ENCODE measurements at places on chromosomes 5 and 9.

GRCh38 chr5:10306806-10307205 is 896 bp downstream of the CMBL start:
- H3K4me1 ChIP-seq = peaks cover 65% of the 10 kb centered on the region
- H3K36me3 ChIP-seq = no peaks in the 10 kb centered on the region

- H3K27ac ChIP-seq = no peak overlapping the region
- DNase-seq = no peak
- peaks cover 29% of the 10 kb centered on the region for H3K4me1 ChIP-seq
- no peaks in the 10 kb centered on the region for H3K27me3 ChIP-seq
These were observed 10.9 kb downstream of the SLC36A1 start for GRCh38 chr5:151458314-151458713.

GRCh38 chr5:179123491-179124272 is 63.5 kb downstream of the ZNF354C start:
- no peaks in the 10 kb centered on the region for H3K27me3 ChIP-seq
- DNase-seq = no peak
- H3K4me3 ChIP-seq = no peak overlapping the region
- no peaks in the 10 kb centered on the region for H3K36me3 ChIP-seq
- no peaks in the 10 kb centered on the region for H3K4me1 ChIP-seq
- no peak overlapping the region for H3K27ac ChIP-seq

DNA sequence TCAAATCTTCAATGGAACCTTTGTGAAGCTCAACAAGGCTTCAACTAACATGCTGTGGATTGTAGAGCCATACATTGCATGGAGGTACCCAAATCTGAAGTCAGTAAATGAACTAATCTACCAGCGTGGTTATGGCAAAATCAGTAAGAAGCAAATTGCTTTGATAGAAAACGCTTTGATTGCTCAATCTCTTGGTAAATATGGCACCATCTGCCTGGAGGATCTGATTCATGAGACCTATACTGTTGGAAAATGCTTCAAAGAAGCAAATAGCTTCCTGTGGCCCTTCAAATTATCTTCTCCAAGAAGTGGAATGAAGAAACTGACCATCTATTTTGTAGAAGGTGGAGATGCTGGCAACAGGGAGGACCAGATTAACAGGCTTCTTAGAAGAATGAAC is 54.7 kb upstream of the TTC39B start:
- no peaks in the 10 kb centered on the region for H3K4me1 ChIP-seq
- H3K27ac ChIP-seq = no peak overlapping the region
- no peaks in the 10 kb centered on the region for H3K27me3 ChIP-seq
- no peaks in the 10 kb centered on the region for H3K36me3 ChIP-seq

DNA sequence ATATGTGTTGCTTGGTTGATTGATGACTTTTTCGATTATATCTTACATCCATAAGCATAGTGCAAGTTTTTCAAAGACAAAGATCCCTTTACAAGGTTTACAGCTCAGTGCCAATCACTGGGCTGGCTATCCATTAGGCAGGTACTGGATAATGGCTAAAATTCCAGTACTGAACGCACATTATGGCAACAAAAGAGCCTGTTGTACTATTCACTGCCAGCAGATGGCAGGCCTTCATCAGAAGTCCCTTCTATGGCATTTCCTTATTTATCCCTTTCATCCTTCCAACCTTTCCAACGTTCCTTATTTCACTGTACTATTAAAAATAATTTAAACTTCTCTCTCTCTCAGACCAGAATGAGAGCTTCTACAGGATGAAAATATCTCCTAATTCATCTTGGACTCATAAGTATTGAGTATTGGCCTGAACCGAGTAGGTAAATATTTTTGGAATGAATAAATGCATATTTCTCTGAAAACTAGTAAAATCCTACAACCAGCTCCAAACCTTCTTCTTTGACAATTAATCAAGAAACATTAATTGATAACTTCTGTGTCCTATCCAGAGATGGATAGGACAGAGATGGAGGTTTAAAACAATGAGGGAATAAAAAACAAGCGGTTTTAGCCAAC is 6.7 kb upstream of the WNT8A start:
- H3K4me1 ChIP-seq = no peaks in the 10 kb centered on the region
- H3K27ac ChIP-seq = no peak overlapping the region
- H3K4me3 ChIP-seq = no peak overlapping the region
- peak; percentile 33 for DNase-seq
- no peaks in the 10 kb centered on the region for H3K27me3 ChIP-seq

DNA sequence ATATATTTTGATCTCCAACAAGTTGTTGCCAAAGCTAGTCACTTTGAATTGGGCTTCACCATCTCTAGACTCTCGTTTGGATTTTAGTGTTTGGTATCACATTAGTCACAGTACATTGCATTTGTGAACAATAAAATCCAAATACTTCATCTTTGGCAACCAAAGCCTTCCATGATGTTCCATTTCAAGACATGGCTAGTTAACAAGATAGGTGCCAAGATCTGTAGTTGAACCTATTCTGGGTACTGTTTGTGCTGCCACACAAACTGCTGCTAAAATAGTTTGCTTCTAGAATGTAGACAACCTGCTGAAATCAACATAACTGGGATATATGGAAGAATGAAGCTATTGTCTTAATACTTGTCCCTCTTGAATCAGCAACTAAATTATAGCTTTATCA is 207.5 kb downstream of the LRRC70 start:
- peak overlapping the region; percentile 40 for H3K27ac ChIP-seq
- H3K27me3 ChIP-seq = no peaks in the 10 kb centered on the region
- no peak for DNase-seq
- H3K36me3 ChIP-seq = no peaks in the 10 kb centered on the region

- no peaks in the 10 kb centered on the region for H3K27me3 ChIP-seq
- H3K27ac ChIP-seq = no peak overlapping the region
- no peaks in the 10 kb centered on the region for H3K4me1 ChIP-seq
- no peaks in the 10 kb centered on the region for H3K36me3 ChIP-seq
These were observed 22.2 kb downstream of the SH3GL2 start for GRCh38 chr9:17600962-17601593.

- no peaks in the 10 kb centered on the region for H3K36me3 ChIP-seq
- H3K27ac ChIP-seq = peak overlapping the region; percentile 68
- H3K4me1 ChIP-seq = peaks cover 5% of the 10 kb centered on the region
- no peak for DNase-seq
These were observed 669 bp upstream of the ZFP37 start for GRCh38 chr9:113057193-113057592.

GRCh38 chr5:159458217-159458711 is 128.0 kb upstream of the IL12B start:
- no peak overlapping the region for H3K27ac ChIP-seq
- no peaks in the 10 kb centered on the region for H3K27me3 ChIP-seq
- DNase-seq = no peak
- H3K4me1 ChIP-seq = no peaks in the 10 kb centered on the region
- no peak overlapping the region for H3K4me3 ChIP-seq

DNA sequence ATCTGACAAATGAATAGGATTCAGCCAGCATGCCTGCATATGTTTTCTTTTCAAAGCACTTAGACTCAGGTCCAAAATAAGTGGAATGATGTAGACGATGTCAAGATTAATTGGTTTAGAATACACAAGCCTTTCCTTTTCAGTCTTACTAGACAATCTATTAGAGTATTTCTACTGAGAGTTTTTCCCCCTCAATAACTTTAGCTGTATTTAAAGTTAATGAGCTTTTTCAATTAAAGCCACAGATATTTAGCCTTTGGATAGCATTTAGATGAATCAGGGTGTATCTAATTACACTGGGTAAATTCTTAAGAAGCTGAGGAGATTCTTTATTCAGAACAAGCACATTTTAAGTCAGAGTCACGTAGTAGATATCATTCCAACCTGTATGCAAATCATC is 198.7 kb upstream of the MPDZ start:
- peaks cover 4% of the 10 kb centered on the region for H3K4me1 ChIP-seq
- DNase-seq = no peak
- no peak overlapping the region for H3K27ac ChIP-seq
- no peak overlapping the region for H3K4me3 ChIP-seq
- no peaks in the 10 kb centered on the region for H3K36me3 ChIP-seq
- H3K27me3 ChIP-seq = no peaks in the 10 kb centered on the region

GRCh38 chr5:1436681-1437080 is 8.6 kb downstream of the SLC6A3 start:
- H3K27me3 ChIP-seq = peaks cover 5% of the 10 kb centered on the region
- no peaks in the 10 kb centered on the region for H3K36me3 ChIP-seq
- no peaks in the 10 kb centered on the region for H3K4me1 ChIP-seq
- no peak for DNase-seq
- H3K27ac ChIP-seq = no peak overlapping the region
- H3K4me3 ChIP-seq = no peak overlapping the region

- no peaks in the 10 kb centered on the region for H3K36me3 ChIP-seq
- peak overlapping the region; percentile 90 for H3K27ac ChIP-seq
- peak overlapping the region; percentile 68 for H3K4me3 ChIP-seq
- H3K27me3 ChIP-seq = no peaks in the 10 kb centered on the region
- peaks cover 27% of the 10 kb centered on the region for H3K4me1 ChIP-seq
- no peak for DNase-seq
These were observed 813 bp downstream of the ERMP1 start for GRCh38 chr9:5832071-5832537.

DNA sequence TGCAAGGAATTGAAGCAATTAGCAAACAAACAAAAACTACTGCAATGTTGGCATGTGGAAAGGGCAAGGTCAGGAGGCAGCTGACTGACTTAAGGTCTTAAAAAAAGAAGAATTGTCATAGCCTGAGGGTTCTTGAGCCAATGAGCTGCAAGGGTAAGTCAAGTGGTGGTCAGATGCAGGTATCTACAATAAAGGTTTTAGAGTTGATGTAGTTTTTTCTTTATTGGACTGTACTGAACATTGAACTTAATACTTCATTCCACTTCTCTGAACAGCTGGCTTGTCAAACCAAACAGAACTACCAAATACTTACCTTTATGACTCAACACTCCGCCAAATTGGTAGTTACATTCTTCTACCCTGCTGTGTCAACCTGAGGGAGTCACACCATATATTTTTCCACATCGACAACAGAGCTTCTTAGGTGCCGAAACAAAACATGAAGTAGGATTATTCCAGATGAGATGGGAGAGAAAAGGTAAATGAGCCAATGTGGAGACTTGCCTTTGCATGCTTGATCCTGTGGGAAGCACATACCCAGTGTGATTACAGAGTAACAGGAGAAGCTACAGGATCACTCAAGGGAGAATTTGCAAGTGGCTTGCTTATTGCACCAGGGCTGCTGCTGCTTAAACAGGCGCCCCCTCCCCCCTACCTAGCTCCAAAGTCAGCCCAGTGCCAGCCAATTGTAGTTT is 35.3 kb downstream of the EQTN start:
- H3K27ac ChIP-seq = no peak overlapping the region
- no peaks in the 10 kb centered on the region for H3K27me3 ChIP-seq
- no peak overlapping the region for H3K4me3 ChIP-seq
- no peaks in the 10 kb centered on the region for H3K36me3 ChIP-seq

GRCh38 chr5:55636177-55636576 is 75.9 kb downstream of the SLC38A9 start:
- no peaks in the 10 kb centered on the region for H3K36me3 ChIP-seq
- H3K27me3 ChIP-seq = no peaks in the 10 kb centered on the region
- peaks cover 39% of the 10 kb centered on the region for H3K4me1 ChIP-seq

DNA sequence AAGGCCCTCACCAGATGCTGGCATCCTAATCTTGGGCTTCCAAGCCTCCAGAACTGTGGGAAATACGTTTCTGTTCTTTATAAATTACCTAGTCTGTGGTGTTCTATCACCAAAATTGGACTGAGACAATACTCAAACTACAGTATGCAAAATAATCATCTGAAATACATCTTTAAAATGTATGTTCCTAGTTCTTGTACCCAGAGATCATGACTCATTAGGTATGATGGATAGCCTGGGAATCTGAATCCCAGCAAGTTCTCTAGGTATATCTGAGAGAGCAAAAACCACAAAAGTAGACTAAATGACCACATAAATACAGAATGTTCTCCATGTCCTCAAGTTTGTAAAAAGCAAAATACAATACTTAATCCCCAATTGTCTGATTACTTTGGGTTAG is 166.3 kb downstream of the YIPF5 start:
- H3K4me1 ChIP-seq = no peaks in the 10 kb centered on the region
- H3K4me3 ChIP-seq = no peak overlapping the region
- no peak overlapping the region for H3K27ac ChIP-seq
